Dermis blood vessel endothelial cell (primary cell): ENCODE measurements at places on chromosomes 6 and 20. TPM values are rescaled to one million over a fixed set of nuclear protein-coding genes. Genes with fewer than 3 reads are reported as not detected.

The ZNF391 gene
- 1.1 and 1.4 TPM in 2 replicates for total RNA-seq

The ANKRD60 gene
- total RNA-seq = 0.09 TPM in 1 of 2 replicates, not detected in the other

The POU5F1 gene
- 0.68 TPM in 1 of 2 replicates, not detected in the other for total RNA-seq

The PAK1IP1 gene
- total RNA-seq = 11.2 and 17.5 TPM in 2 replicates

The PAK5 gene
- under 0.01 TPM in 1 of 2 replicates, not detected in the other for total RNA-seq

The OOEP gene
- total RNA-seq = not detected in 2 replicates

The CD24 gene
- total RNA-seq = 9.4 and 21.6 TPM in 2 replicates

The GRM1 gene
- 0.05 TPM in 1 of 2 replicates, not detected in the other for total RNA-seq

The LINC00237 gene
- total RNA-seq = not detected in 2 replicates

The LY6G6C gene
- not detected in 2 replicates for total RNA-seq

The EPHA7 gene
- total RNA-seq = under 0.01 TPM in 2 replicates

The ANKEF1 gene
- 1.5 and 2.0 TPM in 2 replicates for total RNA-seq

The SLC17A3 gene
- total RNA-seq = 0.17 and 0.28 TPM in 2 replicates

The OTOR gene
- not detected in 2 replicates for total RNA-seq

The NKX2-2 gene
- not detected in 2 replicates for total RNA-seq

The TEAD3 gene
- 0.33 and 0.68 TPM in 2 replicates for total RNA-seq

The PSMB9 gene
- total RNA-seq = 29.1 and 68.9 TPM in 2 replicates

The OLIG3 gene
- total RNA-seq = not detected in 2 replicates

The ZC3H12D gene
- total RNA-seq = 0.17 and 0.23 TPM in 2 replicates

The TXLNB gene
- total RNA-seq = 0.68 and 0.74 TPM in 2 replicates

The RAMACL gene
- total RNA-seq = 2.9 and 6.6 TPM in 2 replicates

The NHLRC1 gene
- 1.4 and 1.6 TPM in 2 replicates for total RNA-seq

The CCN5 gene
- not detected in 2 replicates for total RNA-seq

The C20orf202 gene
- not detected in 2 replicates for total RNA-seq

The ADGB gene
- not detected in 2 replicates for total RNA-seq

The ZSWIM1 gene
- 4.1 and 5.4 TPM in 2 replicates for total RNA-seq

The MUC22 gene
- not detected in 2 replicates for total RNA-seq

The VSX1 gene
- total RNA-seq = not detected in 2 replicates

The STK4 gene
- total RNA-seq = 24.4 and 26.2 TPM in 2 replicates

The RAD21L1 gene
- total RNA-seq = not detected in 2 replicates

The CABLES2 gene
- 0.85 and 1.9 TPM in 2 replicates for total RNA-seq

The C2 gene
- total RNA-seq = not detected in 2 replicates

The MYBL2 gene
- 8.7 and 45.0 TPM in 2 replicates for total RNA-seq

The HECA gene
- total RNA-seq = 37.8 and 44.6 TPM in 2 replicates

The TAF8 gene
- total RNA-seq = 19.1 and 20.3 TPM in 2 replicates

The HLA-DQB1 gene
- total RNA-seq = not detected in 2 replicates

The TRIM15 gene
- not detected in 2 replicates for total RNA-seq

The CRISP2 gene
- not detected in 2 replicates for total RNA-seq

The COL21A1 gene
- total RNA-seq = 0.05 and 0.34 TPM in 2 replicates

The TPBG gene
- total RNA-seq = 8.7 and 9.4 TPM in 2 replicates

The SMLR1 gene
- total RNA-seq = not detected in 2 replicates

The FAM162B gene
- total RNA-seq = 4.3 and 5.6 TPM in 2 replicates

The FAM209B gene
- 0.33 TPM in 1 of 2 replicates, not detected in the other for total RNA-seq

The ARFGEF3 gene
- total RNA-seq = 2.0 and 5.8 TPM in 2 replicates
